ENCODE measurements at places on chromosomes 13 and 19.

GRCh38 chr13:106472621-106473020, 62.8 kb downstream of the EFNB2 start:
- DNase-seq: no peak
- peaks cover 2% of the 10 kb centered on the region for H3K27me3 ChIP-seq
- no peaks in the 10 kb centered on the region for H3K36me3 ChIP-seq
- H3K27ac ChIP-seq: no peak overlapping the region
- H3K4me3 ChIP-seq: no peak overlapping the region

DNA sequence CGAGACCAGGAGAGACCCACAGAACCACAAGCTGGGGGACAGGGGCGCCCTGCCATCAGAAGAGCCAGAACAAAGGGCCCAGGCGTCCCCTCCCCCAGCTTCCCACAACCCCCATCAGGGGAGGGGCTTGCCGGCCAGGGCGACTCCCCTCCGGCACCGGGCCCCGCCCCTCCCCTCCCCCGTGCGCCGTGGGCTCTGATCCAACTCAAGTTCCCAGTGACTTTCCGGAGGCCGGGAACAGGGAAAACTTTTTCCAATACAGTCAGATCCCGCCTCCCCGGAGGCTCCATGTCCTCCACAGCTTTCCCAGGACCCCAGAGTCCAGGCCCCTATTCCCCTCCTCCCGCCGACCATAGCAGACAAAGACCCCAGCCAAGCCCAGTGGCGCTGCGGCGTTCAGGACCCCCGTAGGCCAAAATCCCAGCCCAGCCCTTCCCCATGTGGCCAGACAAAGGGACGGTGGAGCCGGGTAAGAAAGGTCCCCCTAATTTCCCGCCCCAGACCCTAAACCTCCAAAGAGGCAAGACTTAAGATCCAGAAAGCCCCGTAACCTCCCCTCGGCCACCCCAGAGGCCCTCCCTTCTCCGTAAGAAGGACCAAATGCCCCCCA, 673 bp downstream of the TEAD2 start:
- H3K4me3 ChIP-seq: no peak overlapping the region
- H3K27me3 ChIP-seq: peaks cover 57% of the 10 kb centered on the region
- peak; percentile 54 for DNase-seq
- peaks cover 35% of the 10 kb centered on the region for H3K4me1 ChIP-seq
- H3K27ac ChIP-seq: no peak overlapping the region

DNA sequence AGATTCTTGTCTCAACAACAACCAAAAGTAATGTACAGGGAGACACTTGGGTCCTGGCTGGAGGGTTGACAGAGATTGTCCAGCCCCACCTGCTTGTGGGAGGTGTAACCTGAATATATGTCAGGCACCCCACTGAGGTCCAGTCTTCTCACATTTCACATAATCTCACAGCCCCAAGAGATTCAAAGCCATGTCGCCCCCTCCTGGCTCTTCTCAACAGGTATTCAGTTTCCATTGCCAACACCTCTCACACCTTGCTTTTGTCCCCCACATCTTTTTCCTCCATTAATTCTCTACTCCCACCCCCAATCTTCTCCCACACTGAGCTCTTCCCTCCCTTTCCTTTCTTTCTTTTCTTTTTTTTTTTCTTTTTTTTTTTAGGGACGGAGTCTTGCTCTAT, 11.2 kb downstream of the UNC13A start:
- no peaks in the 10 kb centered on the region for H3K36me3 ChIP-seq
- peaks cover 10% of the 10 kb centered on the region for H3K4me1 ChIP-seq
- H3K27ac ChIP-seq: no peak overlapping the region
- peaks cover 26% of the 10 kb centered on the region for H3K27me3 ChIP-seq

DNA sequence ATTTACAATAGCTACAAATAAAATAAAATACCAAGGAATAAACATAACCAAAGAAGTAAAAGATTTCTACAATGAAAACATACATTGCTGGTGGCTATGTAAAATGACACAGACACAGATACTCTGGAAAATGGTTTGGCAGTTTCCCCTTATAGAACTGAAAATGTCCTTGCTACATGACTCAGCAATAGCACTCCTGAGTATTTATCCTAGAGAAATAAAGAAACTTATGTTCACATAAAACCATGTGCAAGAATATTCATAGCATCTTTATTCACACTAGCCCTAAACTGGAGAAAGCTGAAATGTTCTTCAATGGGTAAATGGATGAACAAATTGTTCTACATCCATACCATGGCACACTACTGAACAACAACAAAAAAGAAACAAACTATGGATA, 100.2 kb upstream of the RFC3 start:
- H3K27me3 ChIP-seq: no peaks in the 10 kb centered on the region
- no peaks in the 10 kb centered on the region for H3K4me1 ChIP-seq
- DNase-seq: no peak

GRCh38 chr19:8370176-8371010, 6.4 kb downstream of the ANGPTL4 start:
- H3K4me1 ChIP-seq: no peaks in the 10 kb centered on the region
- no peak for DNase-seq
- H3K4me3 ChIP-seq: no peak overlapping the region

DNA sequence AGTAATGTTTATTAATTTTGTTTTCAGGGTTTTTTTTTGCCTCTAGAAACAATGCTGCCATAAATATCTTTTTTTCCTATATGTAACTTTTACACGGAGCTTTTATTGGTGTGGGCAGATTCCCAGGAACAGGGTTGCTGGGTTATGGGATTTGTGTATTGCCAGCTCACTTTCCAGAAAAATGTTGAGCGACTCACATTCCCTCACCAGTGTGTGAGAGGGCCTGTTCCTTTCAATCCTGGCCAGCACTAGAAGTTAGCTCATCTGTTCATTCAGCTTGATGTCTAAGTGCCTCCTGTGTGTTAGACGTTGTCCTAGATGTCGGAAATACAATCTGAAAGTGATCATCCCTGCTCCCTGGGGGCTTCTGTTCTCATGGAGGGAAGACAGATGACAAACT, 2.6 kb downstream of the ZNF71 start:
- no peak overlapping the region for H3K27ac ChIP-seq
- peaks cover 19% of the 10 kb centered on the region for H3K36me3 ChIP-seq
- no peak overlapping the region for H3K4me3 ChIP-seq
- no peaks in the 10 kb centered on the region for H3K27me3 ChIP-seq
- DNase-seq: no peak

GRCh38 chr13:30659980-30660379, 42.3 kb downstream of the USPL1 start:
- peaks cover 46% of the 10 kb centered on the region for H3K36me3 ChIP-seq
- DNase-seq: no peak
- H3K27ac ChIP-seq: no peak overlapping the region
- H3K27me3 ChIP-seq: no peaks in the 10 kb centered on the region
- H3K4me3 ChIP-seq: no peak overlapping the region

DNA sequence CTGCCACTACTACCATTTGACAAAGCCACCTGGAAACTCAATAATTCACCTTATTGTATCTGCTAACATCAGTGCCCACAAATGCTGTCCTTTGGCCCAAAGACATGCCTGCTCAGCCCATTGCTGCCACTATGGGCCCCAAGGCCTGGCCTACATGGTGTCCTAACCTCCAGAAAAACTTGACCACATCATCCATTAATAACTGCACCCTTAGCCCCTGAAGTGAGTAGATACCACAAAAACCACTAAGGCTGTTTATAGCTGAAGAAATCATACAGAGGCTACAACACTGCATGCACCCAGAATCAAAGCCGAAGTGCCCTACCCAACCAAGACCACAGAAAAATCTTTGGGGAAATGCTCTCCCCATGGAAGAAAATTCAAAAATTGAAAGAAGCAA, 932.8 kb upstream of the SLITRK6 start:
- DNase-seq: no peak
- H3K4me1 ChIP-seq: no peaks in the 10 kb centered on the region
- no peak overlapping the region for H3K4me3 ChIP-seq
- no peaks in the 10 kb centered on the region for H3K27me3 ChIP-seq
- no peaks in the 10 kb centered on the region for H3K36me3 ChIP-seq

DNA sequence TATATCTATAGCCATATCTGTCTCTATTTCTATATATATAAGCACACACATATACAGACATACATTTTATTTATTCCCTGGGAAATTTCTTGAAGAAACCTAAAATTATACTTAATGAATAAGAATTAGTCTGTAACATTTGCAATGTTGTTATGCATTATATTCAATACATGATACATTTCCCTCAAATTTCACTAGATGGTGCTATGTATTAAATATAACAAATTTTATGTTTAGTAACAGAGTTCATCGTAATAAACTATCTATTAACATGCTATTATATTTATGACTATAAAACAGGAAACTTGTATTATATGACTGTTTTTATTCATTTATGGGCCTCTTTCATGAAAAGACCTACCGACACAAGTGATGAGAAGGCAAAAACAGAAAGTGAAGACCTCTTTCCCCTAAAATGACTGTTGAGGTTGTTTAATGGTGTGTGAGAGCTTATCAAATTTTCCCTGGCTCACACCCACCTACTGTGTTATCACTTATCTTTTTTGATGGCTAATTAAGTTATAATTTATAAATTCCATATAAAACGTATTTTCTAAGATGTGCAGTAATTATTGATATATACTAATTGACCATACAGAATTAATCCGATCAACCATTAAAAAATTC, 881.9 kb downstream of the SLITRK6 start:
- no peak overlapping the region for H3K27ac ChIP-seq
- DNase-seq: no peak
- H3K4me3 ChIP-seq: no peak overlapping the region
- H3K4me1 ChIP-seq: no peaks in the 10 kb centered on the region

DNA sequence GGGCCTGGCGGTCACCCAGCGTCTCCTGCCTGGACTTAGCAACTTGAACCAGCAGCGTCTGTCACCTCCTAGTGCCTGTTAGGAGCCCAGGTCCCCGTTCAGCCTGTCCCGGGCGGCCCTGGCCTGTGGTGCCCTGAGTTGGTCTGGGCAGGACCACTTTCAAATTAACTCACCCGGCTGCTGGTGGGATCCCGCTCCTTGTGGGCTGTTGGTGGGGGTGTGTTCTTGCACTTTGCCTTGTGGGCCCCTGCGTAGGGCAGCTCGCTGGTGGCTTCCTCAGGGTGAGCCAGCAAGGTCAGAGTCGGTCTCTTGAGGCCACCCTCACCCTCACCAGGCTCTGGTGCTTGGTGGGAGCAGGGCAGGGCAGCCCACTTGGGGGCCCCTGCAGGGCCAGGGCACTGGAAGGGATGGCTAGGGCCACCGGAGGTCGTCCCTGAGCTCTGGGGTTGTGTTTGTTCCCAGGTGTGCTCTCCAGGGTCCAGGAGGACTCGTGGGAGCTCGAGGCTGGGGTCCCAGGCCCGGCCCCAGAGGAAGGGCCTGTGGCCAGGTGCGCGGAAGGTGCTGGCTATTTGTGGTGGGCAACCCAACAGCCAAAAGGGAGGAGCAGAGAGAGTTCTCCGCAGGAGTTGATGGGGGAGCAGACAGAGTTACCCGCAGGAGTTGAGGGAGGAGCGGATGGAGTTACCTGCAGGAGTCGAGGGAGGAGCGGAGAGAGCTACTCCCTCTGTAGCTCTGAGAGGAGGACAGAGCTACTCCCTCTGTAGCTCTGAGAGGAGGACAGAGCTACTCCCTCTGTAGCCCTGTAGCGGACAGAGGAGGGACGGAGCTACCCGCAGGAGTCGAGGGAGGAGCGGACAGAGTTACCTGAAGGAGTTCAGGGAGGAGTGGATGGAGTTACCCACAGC, 16.9 kb downstream of the TFDP1 start:
- H3K27me3 ChIP-seq: no peaks in the 10 kb centered on the region
- DNase-seq: no peak
- H3K4me3 ChIP-seq: no peak overlapping the region
- peaks cover 17% of the 10 kb centered on the region for H3K36me3 ChIP-seq
- no peaks in the 10 kb centered on the region for H3K4me1 ChIP-seq
- no peak overlapping the region for H3K27ac ChIP-seq

DNA sequence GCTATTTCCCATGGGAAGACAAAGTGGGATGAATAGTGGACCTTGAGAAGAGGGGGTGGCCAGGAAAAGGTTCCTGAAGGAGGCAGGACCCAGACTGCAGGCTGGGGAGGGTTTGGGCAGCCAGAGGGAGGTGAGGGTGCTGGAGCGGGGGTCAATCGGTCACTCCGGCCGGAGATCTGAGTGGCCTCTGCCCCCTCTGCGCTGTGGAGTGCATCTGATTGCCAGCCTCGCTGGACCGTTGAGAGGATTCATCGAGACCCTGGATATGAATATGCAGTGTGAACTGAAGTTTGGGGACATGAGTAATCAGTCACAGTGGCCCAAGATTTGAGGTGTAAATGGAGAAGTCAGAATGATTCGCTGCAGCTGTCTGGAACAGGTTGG, 5.5 kb upstream of the ZNF580 start:
- H3K27me3 ChIP-seq: no peaks in the 10 kb centered on the region
- no peak for DNase-seq
- peaks cover 3% of the 10 kb centered on the region for H3K36me3 ChIP-seq
- H3K4me1 ChIP-seq: peaks cover 70% of the 10 kb centered on the region
- H3K27ac ChIP-seq: peak overlapping the region; percentile 98
- peak overlapping the region; percentile 69 for H3K4me3 ChIP-seq

DNA sequence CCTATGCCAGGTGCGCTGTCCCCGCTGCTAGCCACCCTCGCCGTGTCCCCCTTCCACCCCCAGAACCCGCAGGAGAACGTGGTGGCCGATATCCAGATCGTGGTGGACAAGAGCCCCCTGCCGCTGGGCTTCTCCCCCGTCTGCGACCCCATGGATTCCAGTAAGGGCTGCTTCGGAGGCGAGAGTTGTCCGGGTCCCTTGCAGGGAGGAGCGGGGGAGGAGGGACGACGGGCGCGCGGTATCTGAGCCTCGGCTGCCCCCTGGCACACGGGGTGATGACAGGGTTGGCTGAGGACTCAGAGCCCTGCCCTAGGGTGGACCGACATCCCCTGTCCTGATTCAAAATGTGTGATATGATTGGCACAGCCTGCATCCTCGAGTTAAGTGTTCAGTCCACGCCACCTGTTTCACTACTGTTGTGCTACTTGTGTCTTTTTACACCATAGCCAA, 653 bp downstream of the MVB12A start:
- H3K4me3 ChIP-seq: peak overlapping the region; percentile 84
- peaks cover 27% of the 10 kb centered on the region for H3K4me1 ChIP-seq
- H3K27ac ChIP-seq: no peak overlapping the region

DNA sequence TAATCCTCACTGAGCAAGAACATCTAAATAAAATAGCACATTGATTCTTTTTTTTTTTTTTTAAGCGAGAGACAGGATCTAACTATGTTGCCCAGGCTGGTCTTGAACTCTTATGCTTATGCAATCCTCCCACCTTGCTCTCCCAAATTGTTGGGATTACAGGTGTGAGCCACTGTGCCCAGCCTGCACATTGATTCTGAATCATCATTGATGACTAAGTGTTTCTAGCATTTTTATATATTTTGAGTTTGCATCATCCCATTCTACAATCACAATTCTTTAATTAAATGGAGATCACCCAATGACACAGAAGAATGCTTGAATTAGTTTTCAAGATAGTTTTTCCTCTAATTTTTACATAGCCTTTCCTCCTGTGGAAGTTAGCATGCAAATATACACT, 354.1 kb downstream of the KLF5 start:
- H3K27me3 ChIP-seq: no peaks in the 10 kb centered on the region
- DNase-seq: no peak
- no peaks in the 10 kb centered on the region for H3K4me1 ChIP-seq
- H3K27ac ChIP-seq: no peak overlapping the region
- no peak overlapping the region for H3K4me3 ChIP-seq

GRCh38 chr19:1265615-1266128, 3.5 kb upstream of the CIRBP start:
- peaks cover 77% of the 10 kb centered on the region for H3K4me1 ChIP-seq
- DNase-seq: no peak
- H3K36me3 ChIP-seq: peaks cover 10% of the 10 kb centered on the region
- no peak overlapping the region for H3K27ac ChIP-seq
- no peaks in the 10 kb centered on the region for H3K27me3 ChIP-seq

GRCh38 chr13:83941701-83942335, 59.5 kb upstream of the SLITRK1 start:
- no peaks in the 10 kb centered on the region for H3K27me3 ChIP-seq
- no peak overlapping the region for H3K27ac ChIP-seq
